ENCODE measurements at places on chromosomes 7 and 10. TPM values are rescaled to one million over a fixed set of nuclear protein-coding genes. Genes with fewer than 3 reads are reported as not detected.

DNA sequence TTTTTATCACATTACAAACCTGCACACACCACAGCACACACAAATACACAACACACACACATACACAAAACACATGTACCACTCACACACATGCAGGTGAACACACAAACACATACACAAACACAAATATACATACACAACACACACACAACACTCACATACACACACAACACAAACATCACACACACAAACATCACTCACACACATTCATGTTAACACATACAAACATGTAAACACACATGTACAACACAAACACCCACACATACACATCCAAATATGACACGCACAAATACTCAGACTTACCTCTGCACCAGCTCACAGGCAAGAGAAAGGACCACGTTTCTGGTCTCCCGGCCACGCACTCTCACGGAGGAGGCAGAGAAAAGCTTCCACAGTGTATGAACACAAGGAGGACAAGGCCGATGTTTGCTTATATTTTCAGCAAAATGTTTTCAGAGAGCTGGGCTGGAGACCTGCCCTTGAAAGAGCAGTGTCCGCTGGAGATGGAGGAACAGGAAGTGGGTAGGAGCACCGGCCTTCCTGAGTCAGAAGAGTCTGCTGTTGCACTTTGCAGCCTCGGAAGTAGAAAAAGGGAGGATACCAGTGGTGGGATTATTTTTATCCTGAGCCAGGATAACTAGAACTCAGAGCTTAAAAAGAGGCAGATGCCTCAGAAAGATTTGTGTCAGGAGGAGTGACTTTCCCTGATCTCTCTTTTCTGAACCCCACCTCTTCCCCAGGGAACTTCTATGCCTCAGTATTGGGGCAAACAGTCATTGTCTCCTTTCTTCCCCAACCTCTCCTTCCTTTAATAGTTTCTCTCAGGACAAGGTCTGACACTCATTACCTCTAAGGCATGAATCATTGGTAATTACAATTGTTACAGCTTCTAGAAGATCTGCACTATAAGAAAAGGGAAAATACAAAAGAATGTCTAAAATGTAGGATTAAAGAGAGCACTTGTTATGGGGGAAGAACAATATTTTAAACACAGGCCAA is at the start of gene GIMAP6:
Gene GIMAP6, minus strand, starts transcription at position 520 of the 999 bp plus-strand sequence. CDS start 2,243 bp downstream, outside the sequence.
- peak within 1 kb of the TSS; percentile 13 for H3K27ac ChIP-seq
- peak within 1 kb of the TSS; percentile 51 for H3K4me3 ChIP-seq
- no peaks in the 10 kb centered on the region for H3K36me3 ChIP-seq
- no peak for DNase-seq
- H3K4me1 ChIP-seq: no peaks in the 10 kb centered on the region
- H3K27me3 ChIP-seq: no peaks in the 10 kb centered on the region

Gene PEX1
- 10.2 TPM for total RNA-seq

Gene OR6V1
- total RNA-seq: not detected

DNA sequence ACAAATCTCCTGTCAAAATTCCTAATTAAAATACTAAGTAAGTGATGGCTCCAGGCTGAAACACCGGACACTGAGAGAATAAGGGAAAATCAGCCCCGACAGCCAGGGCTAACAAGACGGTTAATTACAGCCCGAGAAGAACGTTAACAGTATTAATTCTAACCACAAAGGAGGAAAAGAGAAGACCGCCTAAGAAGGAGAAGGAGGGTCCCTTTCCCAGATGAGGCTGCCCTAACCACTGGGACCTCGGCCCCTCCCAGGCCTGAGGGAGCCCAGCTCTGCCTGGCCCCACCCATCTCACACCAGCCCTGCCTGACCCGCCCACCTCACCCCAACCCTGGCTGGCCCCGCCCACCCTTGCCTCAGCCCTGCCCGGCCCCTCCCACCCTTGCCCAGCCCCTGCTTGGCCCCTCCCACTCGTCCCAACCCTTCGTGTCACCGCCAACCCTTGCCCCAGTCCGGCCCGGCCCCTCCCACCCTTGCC is 51.3 kb downstream of the PWWP2B start:
- no peak overlapping the region for H3K4me3 ChIP-seq
- H3K36me3 ChIP-seq: no peaks in the 10 kb centered on the region
- H3K27me3 ChIP-seq: no peaks in the 10 kb centered on the region
- no peaks in the 10 kb centered on the region for H3K4me1 ChIP-seq
- H3K27ac ChIP-seq: peak overlapping the region; percentile 29
